ENCODE measurements at places on chromosomes 6 and 20.

- no peak for DNase-seq
Measured at GRCh38 chr6:142152746-142153145, 5.7 kb downstream of the VTA1 start.

GRCh38 chr20:25042531-25043498 lies 15.1 kb downstream of the ACSS1 start:
- no peak for DNase-seq

DNA sequence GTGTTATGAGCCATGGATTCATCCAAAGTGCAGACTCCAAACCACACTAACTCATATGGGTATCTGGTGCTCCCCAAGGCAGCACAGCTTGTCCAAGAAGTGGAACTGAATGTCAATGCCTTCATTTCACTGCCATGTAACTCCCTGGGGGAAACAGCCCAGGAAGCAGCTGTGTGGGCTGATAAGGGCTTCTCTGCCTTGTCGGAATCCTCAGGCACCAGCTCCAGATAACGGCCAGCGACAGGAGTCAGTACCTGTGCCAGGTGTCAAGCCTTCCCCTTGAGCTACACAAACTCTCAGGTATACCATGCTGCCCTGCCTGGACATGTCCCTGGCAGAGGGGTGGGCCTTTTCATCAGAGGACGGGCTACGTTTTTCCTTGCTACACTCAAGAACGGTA lies 751.9 kb upstream of the CHD6 start:
- DNase-seq = no peak

DNA sequence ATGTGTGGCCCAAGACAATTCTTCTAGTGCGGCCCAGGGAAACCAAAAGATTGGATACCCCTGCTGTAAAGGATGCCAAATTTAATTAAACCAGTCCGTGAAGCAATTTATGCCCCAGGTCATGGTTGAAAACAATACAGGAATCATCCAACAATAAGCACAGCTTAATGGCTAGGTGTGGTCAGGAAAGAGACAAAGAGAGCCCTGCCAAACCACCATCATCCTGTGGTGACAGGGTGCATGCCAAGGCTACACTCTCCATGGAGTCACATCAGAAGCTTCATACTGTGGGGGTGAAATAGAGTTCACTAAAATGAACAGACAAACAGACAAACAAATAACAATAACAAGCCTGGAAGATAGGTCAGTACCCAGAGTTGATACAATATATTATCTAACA lies 62.7 kb downstream of the DZANK1 start:
- no peak for DNase-seq

DNA sequence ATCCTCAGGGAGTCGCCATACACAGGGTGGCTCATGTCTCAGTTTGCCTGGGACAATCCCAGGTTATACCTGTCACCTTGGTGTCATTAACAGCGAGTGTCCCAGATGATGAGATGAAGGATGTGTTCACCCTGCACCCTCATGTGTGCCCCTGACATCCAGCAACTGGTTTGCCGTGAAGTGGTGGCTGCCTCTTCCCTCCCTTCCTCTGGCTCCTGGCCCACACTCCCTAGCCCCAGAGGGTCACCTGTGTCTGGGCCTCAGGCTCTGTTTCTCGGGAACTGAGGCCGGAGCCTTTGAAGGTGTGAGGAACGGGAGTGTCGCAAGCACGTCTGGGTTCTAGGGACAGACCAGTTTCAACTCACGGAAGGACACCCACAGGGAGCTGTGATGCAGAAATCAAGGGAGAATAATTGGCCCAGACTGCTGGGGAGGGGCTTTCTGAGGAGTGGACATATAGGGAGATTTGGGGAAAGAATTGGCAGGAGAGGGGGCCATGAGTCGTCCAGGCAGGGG lies 35.8 kb upstream of the PHACTR3 start:
- DNase-seq = no peak

DNA sequence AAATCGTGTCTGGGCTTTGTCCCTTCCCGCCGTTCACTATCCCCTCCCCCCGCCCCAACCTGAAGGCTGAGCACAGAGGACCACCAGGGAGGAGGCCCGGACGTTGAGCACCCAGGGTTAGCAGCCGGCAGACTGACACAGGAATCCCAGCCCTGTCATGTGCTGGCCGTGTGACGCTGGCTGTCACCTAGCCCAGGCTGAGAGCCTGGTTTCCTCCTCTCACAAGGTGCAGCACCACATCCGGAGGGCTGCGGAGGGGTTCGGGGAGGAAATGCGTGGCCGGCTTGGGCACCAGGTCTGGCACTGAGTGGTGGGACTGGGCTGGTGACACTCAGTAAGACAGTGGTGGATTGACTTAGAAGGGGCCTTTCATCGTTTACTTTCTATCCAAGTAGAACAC lies 4.6 kb upstream of the LSM14B start:
- DNase-seq = peak; percentile 44

DNA sequence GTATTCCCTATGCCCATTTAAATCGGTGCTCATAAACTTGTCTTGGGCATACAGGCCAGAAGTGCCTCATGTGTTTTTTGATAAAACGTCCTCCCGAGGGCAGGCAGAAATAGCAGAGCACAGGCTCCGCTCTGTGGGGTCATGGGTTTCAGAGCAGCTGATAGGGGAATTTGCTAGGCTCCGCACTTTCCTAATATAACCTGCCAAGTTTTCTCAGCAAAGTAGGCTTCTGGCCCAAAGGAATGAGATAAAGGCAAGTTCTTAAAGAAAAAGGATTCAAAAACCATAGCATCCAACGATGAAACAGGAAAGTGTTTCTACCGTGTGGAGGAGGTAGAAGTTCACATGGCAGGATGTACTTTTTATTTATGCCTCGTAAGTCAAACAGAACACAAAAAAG lies 69.8 kb upstream of the RALGAPA2 start:
- no peak for DNase-seq

- DNase-seq = no peak
Measured at GRCh38 chr6:9583753-9584352, 831.0 kb downstream of the TFAP2A start.

GRCh38 chr6:10567256-10568026 lies 46.3 kb downstream of the GCNT2 start:
- no peak for DNase-seq

- DNase-seq = no peak
Measured at GRCh38 chr20:51076786-51077685, 54.1 kb upstream of the KCNG1 start.

DNA sequence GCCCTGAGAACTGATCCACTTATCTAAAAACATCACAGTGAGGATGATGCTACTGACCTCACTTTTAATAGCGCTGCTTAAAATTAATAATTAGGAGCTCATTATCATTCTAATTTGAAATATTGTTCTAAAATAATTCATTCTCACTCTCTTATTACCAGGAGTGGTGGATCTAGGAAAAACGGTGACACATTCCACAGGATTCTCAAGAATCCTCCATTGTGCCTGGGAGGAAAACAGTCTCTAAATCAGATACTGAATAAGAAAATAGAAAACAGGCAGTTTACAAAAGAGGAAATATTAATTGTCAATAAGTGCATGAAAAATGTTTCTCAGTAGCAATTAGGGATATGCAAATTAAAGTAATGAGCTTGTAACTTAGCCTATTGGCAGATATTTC lies 187.4 kb downstream of the TENT5A start:
- no peak for DNase-seq

GRCh38 chr6:34656378-34657036 lies 40.1 kb downstream of the ILRUN start:
- no peak for DNase-seq

GRCh38 chr20:31894980-31895675 lies 24.7 kb downstream of the TTLL9 start:
- no peak for DNase-seq

GRCh38 chr6:151806757-151807512 lies 547 bp upstream of the ESR1 start:
- DNase-seq = no peak

DNA sequence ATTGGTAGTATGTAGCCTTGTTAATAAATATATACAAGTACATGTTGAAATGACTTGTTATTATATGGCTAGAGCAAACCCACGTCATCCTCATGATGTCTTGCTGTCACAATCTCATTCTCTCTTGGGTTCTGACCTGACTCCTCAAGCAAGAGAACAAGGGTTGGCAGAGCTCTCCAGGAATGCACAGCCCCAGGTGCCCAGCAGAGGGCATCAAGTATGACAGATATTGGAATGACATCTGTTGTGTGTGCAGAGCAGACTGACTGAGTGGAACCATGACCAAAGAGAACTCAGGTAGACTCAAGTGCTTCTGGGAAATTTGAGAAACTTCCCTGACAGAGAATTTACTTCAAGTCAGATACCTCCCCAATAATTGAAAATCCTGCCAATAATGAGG lies 90.6 kb downstream of the PAX1 start:
- no peak for DNase-seq

DNA sequence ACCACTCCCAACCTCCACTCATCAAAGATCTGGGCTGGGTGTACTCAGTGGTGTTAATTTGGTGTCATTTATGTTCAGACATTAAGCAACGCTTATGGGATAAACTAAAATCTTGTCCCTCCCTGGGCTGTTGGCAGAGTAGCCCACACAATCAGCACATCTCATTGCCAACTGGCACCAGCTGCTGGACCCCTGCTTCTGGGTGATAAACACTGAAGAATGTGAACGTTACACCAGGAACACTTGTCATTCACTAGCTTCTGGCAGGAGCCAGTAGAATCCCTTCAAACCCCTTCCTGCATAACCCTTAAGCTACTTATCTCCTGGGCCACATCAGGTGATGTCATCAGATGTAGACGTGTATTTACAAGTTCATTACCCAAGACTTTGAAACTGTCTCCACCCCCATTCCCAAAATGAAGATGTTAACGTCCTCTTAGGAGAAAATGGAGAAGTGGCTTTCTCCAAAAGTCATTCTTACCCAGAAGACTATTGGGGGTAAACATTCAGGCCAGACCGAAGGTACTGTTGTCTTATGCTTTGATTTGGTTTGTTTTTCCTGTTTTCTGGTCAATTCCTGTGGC lies 107.8 kb upstream of the CD93 start:
- no peak for DNase-seq

DNA sequence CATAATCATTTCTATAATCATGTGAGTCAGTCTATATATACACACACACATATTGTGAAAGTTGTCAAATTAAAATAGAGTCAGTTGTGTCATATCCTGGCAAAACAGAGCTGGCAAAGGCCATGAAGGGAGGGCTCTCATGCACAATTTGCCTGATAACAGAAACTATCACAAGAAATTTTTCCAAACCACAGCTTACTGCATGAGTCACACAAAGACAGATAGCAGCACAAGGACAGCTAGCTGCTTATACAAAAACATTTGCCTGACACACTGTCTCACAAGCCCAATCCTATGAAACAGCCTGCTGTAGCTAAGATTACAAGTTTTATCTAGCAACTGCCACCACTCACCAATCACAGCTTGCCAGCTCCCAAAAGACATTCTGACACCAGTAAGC lies 848.5 kb upstream of the MAN1A1 start:
- DNase-seq = no peak

GRCh38 chr20:10696650-10697049 lies 22.9 kb upstream of the JAG1 start:
- DNase-seq = no peak

DNA sequence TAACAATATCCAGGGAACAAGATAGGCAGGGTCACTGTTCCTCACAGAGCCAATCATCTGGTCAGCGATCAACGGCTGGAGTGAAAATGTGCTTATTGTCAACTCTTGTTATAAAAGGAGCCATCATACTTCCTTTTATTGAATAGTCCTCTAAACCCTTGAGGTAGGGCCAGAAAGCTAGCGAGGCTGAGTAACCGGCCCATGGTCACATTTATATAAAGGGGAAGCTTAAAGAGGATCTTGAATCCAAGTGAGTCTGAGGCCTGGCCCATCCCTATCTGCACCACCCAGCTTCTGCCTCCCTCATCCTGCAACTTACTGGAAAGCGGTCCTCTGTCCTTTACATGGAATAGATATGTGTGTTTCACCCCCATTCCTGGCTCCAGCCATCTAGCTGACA lies 9.5 kb downstream of the PHACTR3 start:
- DNase-seq = no peak

- DNase-seq = no peak
Measured at GRCh38 chr6:33571637-33572316, 8.3 kb downstream of the BAK1 start.

GRCh38 chr6:157988700-157989063 lies 7.0 kb downstream of the SYNJ2 start:
- no peak for DNase-seq

DNA sequence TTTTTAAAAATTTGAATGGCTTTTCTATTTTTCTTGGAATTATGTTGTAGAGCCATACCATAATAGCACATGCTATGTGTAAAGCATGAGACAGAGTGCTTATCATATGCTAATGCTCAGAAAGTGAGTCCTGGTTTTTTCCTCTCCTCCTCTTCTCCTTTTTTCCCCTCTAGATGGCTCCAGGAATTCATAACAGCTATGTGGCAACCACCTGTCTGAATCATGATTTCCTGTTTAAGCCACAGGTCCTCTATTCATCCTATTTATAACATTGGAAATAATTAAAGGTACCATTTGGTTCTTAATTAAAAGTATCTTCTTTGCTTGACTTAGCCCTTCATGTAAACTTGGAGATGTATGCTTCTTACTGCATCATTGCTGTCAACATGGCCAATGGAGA lies 260.0 kb upstream of the MAP3K7 start:
- DNase-seq = no peak

DNA sequence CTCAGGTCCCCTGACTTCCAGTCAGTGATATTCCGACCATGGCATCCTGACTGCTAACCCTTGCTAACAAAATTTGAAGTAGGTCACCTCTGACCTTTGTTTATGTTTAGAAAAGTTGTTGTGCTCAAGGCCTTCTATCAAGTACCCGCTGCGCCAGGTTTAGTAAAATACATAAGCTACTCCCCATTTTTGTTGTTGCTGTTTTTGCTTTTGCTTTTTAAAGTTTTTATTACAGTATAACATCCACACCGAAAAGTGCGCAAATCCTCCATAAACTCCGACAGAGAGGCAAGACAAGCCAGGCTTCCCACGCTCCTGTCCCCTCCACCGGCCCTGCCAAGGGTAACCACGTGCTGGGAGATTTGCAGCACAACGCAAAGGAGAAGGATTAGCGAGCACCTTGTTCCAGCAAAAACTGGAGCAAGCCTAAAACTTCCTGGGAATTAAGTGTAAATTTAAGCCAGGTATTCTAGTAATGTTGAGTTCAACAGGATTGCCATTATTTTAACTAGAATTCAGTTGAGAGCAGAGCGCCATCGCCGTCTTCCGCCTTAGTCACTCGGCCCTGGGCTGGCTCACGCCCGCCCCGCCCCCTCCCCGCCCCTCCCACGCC lies 17.8 kb upstream of the HMGN4 start:
- no peak for DNase-seq

DNA sequence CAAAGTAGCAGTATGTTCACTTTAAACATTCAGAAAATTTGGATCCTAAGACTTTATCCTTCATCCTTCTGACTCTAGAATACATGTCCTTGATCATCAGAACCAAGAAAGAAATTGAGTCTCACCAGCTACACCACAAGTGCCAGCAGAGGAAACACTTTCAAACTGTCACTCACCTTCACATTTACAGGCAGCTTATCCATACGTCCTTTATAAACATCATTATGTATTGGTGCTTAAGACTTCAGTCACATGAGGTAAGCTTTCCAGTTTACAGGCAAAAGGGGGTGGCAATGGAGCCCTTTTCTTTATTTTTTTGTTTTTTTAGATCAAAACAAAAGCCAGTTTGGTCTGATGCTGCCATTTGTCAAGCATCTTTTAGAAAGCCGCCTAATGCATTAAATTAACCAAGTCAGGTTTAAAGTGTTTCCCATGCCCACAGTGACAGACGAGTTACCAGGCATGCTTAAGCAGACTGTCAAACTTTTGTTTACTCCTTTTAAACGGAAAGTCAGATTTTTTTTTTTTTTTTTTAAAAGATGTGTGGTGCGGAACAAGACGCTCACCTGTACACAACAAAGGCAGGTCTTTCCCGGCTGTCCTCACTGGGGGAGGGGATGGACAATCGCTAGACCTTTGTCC lies 952 bp upstream of the BRPF3 start:
- no peak for DNase-seq

- no peak for DNase-seq
Measured at GRCh38 chr6:15549371-15549770, 113.5 kb downstream of the DTNBP1 start.
